ENCODE measurements at places on chromosomes 4 and X. TPM values are rescaled to one million over a fixed set of nuclear protein-coding genes. Genes with fewer than 3 reads are reported as not detected.

The CT55 gene
- not detected for total RNA-seq

- no peaks in the 10 kb centered on the region for H3K36me3 ChIP-seq
- no peaks in the 10 kb centered on the region for H3K4me1 ChIP-seq
- DNase-seq = no peak
- no peak overlapping the region for H3K4me3 ChIP-seq
Measured at GRCh38 chr4:73718375-73719373, 21.7 kb upstream of the CXCL8 start.

The IBSP gene
- not detected for total RNA-seq

DNA sequence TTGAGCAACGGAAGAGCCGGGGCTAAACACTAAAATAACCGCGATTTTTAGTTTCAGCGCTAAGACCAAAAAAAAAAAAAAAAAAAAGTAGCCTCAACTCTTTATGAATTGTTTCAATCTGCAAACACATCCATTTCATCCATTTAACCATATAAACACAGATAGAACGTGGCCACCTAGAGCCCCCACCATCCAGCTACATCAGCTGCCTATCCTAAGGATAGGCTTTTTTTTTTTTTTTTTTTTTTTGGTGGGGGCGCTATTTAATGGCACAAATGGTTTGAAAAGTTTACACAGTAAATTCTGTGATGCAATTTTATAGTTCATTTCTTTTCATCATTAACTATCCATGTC lies 492 bp upstream of the HDAC8 start:
- no peaks in the 10 kb centered on the region for H3K27me3 ChIP-seq
- H3K36me3 ChIP-seq = peaks cover 14% of the 10 kb centered on the region
- peak overlapping the region; percentile 73 for H3K27ac ChIP-seq

The TEX13D gene
- not detected for total RNA-seq

GRCh38 chr4:105356194-105356593 lies 117.7 kb downstream of the PPA2 start:
- no peaks in the 10 kb centered on the region for H3K36me3 ChIP-seq
- no peaks in the 10 kb centered on the region for H3K4me1 ChIP-seq
- no peak for DNase-seq
- H3K27ac ChIP-seq = no peak overlapping the region
- no peaks in the 10 kb centered on the region for H3K27me3 ChIP-seq

All from lower lobe of right lung (tissue), 2 donors.